ENCODE measurements at places on chromosomes 13 and 19.

- DNase-seq, result no peak
These were observed 4.9 kb upstream of the NECTIN2 start for GRCh38 chr19:44841231-44841630.

DNA sequence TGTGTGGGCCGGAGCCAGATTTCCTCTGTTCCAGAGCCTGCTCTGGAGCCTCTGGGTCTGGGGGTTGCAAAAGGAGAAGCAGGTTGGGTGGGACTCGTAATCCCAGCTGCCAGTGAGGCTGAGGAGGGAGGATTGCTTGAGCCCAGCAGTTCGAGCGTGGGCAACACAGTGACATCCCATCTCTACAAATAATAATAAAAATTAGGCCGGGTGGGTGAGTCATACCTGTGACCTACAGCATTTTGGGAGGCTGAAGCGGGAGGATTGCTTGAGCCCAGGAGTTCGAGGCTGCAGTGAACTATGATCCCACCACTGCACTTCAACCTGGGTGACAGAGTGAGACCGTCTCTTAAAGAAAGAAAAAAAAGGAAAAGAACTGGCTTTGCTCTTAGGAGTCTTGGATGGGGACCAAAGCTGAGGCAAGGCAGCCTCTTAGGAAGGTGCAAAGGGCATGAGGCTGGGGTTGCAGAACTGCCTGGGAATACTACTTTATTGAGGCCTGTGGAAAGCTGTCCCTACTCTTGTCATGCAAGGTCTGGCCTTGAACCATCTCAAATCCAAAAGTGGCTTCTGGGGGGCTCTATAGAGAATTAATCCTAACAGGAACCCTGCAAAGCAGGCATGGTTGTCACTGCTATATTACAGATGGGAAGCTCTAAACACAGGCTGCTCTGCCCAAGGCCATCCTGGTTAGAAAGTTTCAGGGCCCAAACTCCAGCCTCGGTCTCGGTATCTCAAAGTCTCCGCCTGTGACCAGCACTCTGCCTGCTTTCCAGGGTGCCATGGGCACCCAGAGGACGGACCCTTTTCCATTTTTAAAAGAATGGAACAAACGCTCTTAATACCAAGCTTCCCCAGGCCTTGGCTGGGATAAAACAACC lies 880 bp upstream of the C19orf12 start:
- no peak for DNase-seq

DNA sequence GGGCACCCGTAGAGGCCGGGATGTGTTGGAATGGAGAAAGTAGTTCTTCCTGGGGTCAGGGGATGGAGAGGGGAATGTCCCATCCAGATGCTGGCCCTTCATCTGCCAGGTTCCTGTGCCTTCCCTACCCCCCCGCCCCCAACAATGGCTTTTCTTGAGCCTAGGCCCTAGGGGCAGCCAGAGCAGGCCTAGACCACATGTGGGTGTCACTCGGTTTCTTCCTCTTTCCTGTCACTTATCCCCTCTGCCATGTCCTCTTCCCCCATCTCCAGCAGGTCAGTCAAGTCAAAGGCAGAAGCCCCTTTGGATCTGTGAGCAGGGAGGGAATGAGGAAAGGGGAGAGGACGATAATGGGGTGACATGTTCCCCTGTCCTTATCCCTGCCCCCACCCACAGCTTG lies 36.4 kb downstream of the LYL1 start:
- DNase-seq, result no peak

DNA sequence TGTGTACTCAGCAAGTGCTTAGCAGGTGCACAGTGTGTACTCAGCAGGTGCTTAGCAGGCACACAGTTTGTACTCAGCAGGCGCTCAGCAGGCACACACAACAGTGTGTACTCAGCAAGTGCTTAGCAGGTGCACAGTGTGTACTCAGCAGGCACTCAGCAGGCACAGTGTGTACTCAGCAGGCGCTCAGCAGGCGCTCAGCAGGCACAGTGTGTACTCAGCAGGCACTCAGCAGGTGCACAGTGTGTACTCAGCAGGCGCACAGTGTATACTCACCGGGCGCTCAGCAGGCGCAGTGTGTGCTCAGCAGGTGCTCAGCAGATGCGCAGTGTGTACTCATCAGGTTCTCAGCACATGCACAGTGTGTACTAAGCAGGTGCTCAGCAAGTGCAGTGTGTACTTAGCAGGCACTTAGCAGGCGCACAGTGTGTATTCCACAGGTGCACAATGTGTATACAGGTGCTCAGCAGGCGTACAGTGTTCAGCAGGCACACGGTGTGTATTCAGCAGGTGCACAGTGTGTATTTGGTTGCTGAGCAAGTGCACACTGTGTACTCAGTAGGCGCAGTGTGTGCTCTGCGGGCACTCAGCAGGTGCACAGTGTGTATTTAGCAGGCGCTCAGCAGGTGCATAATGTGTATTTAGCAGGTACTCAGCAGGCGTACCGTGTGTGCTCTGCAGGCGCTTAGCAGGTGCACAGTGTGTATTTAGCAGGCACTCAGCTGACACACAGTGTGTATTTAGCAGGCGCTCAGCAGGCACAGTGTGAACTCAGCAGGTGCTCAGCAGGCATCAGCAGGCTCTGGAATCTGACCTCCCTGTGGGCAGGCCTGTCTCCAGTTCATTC lies 15.1 kb downstream of the CRTC1 start:
- DNase-seq, result no peak

- no peak for DNase-seq
These were observed 43.0 kb upstream of the HNRNPA1L2 start for GRCh38 chr13:52599037-52599847.

DNA sequence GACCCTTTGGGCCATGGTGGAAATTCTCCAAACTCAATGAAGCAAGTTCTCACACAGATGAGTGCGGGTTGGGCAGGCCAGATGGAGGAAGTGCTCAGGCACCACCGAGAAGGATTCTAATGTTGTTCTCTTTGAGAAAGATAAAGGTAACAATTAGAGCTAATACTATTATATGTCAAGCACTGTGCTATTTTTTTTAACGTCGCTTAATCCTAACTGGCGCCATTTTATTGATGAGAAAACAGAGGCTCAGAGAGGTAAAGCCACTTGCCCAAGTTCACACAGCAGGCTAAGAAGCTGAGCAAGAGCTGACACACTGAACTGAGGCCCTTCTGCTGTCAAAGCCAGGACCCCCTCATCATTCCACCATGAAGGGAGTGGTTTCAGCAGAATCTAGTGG lies 1.0 kb downstream of the FBL start:
- no peak for DNase-seq

- DNase-seq, result no peak
These were observed 17.1 kb downstream of the ZNRF4 start for GRCh38 chr19:5472286-5472685.

DNA sequence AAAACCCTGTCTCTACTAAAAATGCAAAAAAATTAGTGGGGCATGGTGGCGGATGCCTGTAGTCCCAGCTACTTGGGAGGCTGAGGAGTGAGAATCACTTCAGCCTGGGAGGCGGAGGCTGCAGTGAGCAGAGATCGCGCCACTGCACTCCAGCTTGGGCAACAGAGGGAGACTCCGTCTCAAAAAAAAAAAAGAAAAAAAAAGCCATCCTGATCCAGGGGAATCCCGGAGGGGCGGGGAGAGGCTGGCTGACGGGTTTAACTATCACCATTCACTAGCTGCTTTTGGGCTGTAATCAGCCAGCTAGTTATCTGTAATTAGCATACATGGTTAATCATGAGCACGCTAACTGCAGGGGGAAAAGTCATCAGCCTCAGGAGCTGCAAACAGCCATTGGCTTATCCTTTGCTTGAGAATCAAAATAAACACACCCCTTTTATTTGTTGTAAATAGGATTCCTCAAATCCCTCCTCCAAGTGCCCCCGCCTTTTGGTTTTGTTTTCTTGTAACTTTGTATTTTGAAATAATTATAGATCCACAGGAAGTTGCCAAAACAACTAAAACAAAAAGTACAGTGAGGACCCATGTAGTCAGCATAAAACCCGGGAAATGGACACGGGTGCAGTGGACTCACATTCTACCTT lies 9.6 kb downstream of the FSD1 start:
- no peak for DNase-seq

GRCh38 chr13:92510416-92510815 lies 716.2 kb upstream of the GPC6 start:
- DNase-seq, result no peak

DNA sequence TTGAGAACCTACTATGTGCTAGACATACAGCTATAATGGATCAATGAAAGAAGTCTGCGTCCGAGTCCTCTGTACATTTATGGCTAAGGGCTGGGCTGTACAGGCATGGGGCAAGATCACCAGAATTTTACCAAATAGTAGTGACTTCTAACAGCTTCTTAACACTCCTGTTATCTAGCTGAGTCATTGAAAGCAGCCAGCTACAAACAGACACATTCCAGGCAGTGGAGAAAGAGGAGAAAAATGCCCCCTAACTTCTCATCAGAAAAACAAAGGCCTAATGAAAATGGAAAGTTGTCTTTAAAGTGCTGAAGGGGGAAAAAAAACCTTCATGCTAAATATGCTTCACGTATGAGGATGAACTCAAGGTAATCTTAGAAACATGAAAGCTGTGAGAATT lies 14.3 kb upstream of the ZNF667 start:
- DNase-seq, result no peak

- no peak for DNase-seq
These were observed 18.0 kb downstream of the RAB3D start for GRCh38 chr19:11321191-11322126.

- no peak for DNase-seq
These were observed 33.8 kb upstream of the MYO16 start for GRCh38 chr13:108595436-108596274.

All from activated CD4-positive, alpha-beta T cell treated with anti-CD3 and anti-CD28 coated beads, Interleukin-2, amount 50 U/mL, for 1 hour (primary cell).